SK-N-MC (cell line): ENCODE measurements at places on chromosomes 2 and 18.

DNA sequence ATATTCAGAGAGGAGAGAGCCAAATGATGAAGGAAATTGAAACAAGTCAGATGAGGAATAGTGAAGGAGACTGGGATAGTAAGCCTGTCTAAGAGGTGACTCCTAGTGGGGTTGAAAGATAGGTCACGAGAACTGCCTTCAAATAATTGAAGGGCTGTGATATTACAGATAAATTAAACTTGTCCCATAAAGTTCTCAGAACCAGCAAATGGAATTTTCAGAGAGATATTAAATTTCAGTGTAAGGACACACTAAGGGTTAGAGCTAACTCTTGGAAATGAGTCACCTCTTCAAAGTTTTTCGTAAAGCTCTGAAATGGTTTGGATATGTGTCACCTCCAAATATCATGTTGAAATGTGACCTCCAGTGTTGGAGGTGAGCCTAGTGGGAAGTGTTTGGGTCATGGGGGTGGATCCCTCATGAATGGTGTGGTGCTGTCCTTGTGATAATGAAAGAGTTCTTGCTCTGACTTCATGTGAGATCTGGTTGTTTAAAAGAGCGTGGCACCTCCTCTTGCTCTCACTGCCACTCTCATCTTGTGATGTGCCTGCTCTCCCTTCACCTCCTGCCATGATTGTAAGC lies 87.3 kb downstream of the BABAM2 start:
- DNase-seq = no peak

GRCh38 chr18:21602299-21602587 lies 1.7 kb upstream of the ESCO1 start:
- DNase-seq = no peak

- no peak for DNase-seq
Observed at GRCh38 chr2:176132205-176133171, 3.0 kb downstream of the HOXD8 start.

DNA sequence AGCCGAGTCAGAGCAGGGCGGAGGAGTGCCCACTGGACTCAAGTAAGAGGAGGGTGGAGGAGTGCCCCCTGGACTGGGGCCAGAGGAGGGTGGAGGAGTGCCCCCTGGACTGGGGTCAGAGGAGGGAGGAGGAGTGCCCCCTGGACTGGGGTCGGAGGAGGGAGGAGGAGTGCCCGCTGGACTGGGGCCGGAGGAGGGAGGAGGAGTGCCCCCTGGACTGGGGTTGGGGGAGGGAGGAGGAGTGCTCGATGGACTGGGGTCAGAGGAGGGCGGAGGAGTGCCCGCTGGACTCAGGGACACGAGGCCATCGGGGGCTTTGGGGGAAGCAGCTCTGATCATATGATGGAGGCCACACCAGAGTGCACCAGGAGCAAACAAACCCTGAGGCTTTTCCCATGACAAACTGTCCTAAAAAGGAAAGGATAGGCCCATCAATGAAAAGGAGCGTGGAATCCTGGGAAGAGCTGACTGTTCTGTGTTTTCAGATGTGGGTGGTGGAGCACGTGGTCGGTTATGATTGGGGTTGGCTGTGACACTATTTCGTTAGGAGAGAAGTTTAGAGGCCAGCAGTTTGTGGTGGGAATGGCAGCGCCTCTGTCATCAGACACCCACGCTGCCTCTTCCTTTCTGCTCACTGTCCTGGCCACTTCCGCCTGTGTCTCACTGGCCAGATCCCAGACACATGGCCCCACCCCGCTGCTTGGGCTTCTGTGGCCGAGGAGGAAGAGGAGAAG lies 24.5 kb upstream of the HPCAL1 start:
- DNase-seq = no peak

- no peak for DNase-seq
Observed at GRCh38 chr18:35334821-35335220, 9.4 kb downstream of the ZNF24 start.

- DNase-seq = no peak
Observed at GRCh38 chr2:833180-833579, 117.5 kb upstream of the SNTG2 start.

DNA sequence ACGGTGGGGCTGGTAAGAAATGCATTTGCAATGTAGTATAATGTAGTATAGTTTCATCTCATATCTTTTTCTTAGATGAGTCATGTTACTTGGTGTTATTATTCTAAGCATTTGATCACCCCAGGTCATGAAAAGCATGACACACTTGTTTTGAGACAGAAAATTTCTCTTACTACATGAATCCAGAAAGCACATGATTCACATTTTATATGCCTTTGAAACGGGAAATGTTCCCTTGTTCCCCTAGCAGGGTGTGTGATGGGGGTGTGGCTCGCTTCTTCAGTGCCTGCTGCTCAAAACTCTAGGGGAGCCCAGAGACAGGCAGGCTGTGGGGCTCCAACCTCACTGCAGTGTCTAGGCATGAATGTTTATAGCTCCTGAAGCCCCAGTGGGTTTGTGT lies 116.0 kb upstream of the RAB27B start:
- DNase-seq = no peak

- DNase-seq = peak; percentile 94
Observed at GRCh38 chr2:143451642-143452281, 322.5 kb downstream of the ARHGAP15 start.

GRCh38 chr2:237466211-237466610 lies 20.8 kb upstream of the MLPH start:
- no peak for DNase-seq

DNA sequence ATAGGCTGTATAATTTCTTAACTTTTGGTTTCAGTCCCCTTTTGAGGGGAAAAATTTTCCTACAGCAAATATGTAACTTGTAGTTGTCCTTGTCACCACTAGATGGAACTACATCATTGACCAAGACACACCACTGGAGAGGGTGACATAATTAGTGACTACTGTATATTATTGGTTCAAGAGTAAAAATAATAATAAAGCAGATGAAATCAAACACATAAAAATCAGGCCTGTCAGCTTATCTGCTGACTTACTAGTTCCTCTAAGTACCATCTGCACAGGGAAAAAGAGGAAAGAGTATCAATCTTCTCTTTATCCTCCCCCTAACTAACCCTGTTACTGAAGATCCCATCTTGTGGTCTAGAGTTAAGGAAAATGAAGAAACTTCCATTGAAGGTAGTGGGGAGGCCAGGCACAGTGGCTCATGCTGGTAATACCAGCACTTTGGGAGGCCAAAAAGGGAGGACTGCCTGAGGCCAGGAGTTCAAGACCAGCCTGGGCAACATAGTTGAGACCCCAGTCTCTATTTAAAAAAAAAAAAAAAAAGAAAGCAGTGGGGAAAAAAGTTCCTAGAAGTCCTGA lies 29.6 kb upstream of the ENOSF1 start:
- peak; percentile 20 for DNase-seq

- no peak for DNase-seq
Observed at GRCh38 chr2:232398293-232399034, 8.2 kb upstream of the ALPG start.

DNA sequence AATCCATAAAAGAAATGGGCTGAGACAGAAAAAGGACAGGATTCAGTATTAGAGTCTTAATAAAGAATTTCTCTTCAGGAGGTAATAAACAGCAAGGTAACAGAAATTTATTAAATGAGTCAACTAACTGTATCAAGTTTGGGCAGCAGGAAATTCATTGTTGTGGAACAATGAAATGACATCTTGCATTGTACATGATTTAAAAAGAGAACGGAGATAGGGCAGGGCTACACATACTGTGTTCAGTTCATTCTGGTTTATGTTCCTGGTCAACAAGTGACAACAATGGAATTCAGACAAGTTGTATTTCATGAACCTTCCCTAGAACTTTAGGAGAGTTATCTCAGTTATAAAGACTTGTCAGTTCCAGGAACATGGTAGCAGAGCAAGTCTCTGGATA lies 961.3 kb downstream of the SOCS6 start:
- DNase-seq = no peak

GRCh38 chr2:160934263-160934662 lies 226.0 kb upstream of the TANK start:
- DNase-seq = no peak

DNA sequence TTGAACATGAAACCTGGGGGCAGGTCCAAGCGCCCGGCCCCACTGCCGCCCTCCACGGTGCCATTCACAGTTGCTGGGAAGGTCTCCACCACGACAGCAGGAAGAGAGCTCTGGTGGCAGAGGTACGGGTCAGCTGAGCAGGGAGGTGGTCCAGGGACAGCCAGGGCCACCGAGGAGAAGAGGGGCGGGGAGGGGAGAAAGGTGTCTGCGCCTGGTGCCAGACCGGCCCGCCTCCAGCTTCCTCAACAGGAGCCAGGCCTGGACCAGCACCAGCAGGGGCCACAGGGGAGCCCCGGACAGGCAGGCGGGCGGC lies 56.2 kb downstream of the BIN1 start:
- DNase-seq = no peak

- no peak for DNase-seq
Observed at GRCh38 chr2:120858361-120859106, 122.9 kb downstream of the GLI2 start.

DNA sequence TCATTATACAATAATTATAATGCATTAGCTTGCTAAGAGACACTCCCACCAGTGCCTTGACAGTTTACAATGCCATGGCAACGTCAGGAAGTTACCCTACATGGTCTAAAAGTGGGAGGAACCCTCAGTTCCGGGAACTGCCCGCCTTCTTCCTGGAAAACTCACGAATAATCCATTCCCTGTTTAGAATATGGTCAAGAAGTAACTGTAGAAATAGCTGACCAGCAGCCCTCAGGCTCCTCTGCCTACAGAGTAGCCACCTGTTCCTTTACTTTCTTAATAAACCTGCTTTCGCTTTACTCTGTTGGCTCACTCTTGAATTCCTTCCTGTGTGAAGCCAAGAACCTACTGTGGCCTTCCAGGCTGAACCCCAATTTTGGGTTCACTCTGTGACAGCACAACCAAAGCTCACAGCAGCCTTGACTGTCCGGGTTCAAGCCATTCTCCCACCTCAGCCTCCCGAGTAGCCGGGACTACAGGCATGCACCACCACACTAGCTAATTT lies 20.0 kb upstream of the PTPN2 start:
- DNase-seq = no peak

- no peak for DNase-seq
Observed at GRCh38 chr2:75361486-75361885, 162.2 kb upstream of the TACR1 start.

DNA sequence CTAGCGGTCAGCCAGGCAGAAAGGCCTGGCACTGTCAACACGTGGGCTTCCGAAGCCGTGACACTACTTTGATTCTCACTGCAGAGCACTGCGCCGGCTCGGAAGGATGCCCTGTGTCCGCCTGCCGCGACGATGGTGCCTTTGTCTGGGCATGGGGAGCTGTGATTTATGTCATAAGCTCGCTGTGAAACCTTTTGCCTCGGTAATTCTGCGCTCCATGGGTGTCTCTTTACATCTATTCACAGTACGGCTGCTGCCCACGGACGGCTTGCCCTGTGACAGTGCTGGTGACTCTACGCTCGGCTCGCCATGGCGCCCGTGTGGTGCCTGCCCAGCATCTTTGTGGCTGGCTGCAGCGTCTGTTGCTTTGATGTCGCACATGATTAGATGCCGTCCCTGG lies 43.1 kb upstream of the GBX2 start:
- DNase-seq = no peak

DNA sequence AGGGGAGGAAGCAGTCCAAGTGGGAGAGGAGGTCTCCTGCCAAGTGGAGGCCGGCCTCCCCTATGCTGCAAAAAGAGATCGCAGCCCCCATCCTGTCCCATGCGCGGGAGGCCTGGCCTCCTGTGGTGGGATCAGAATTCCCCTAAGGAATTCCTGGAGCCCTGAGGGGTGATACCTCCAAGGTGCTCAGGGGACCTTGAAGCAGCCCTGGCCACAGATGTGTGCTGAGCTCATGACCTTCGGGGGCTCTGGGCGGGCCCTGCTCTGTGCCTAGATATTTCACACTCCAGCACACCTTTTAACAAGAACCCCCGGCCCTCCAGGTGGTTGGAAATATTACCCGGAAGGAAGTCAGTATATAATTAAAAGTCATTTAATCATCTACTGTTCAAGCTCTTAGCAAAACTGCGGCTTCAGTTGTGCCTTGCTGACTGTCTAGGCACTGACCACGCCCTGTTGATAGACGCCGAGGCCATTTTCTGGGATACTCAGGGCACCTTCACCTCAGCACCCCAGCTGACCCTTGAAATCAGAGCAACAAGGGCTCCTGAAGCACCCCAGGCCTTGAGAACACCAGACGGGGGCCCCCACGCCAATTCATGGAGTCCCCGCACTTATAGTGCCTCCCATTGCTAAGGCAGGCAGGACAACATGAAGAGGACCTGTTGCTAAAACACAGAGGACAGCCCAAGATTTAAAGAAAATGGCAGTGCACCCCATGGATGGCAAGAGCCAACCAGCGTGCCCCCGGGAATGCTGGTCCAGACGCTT lies 119.1 kb downstream of the NDUFA10 start:
- no peak for DNase-seq

DNA sequence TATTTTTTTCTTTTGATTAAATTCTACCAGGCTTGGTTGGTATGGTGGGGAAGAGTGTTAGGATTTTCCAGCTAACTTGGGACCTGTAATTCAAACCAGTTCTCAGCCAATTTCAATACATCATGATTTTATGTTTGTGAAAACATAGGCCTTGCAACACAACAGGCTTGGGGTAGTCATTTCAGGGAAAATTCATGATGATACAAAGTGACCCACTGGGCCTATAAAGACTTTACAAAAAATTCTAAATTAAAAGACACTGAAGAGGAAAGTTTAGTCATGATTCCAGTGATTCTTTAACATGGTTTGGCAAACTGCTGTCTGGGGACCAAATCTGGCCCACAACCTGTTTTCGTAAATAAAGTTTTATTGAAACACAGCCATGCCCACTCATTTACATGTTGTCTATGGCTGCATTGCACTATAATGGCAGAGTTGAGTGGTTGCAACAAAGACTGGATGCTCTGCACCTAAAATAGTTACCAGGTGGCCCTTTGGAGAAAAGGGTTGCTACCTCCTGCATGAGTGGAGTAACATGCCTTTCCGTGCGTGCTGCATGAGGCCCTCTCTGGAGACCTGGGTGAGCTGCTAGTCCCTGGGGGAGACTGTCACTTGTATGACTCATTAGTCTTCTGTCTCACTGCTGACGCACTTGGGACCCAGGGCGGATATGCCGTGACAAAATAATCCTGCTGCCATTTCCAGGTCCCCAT lies 73.6 kb downstream of the NPAS2 start:
- no peak for DNase-seq

- DNase-seq = no peak
Observed at GRCh38 chr2:15594291-15595256, 2.9 kb downstream of the DDX1 start.

DNA sequence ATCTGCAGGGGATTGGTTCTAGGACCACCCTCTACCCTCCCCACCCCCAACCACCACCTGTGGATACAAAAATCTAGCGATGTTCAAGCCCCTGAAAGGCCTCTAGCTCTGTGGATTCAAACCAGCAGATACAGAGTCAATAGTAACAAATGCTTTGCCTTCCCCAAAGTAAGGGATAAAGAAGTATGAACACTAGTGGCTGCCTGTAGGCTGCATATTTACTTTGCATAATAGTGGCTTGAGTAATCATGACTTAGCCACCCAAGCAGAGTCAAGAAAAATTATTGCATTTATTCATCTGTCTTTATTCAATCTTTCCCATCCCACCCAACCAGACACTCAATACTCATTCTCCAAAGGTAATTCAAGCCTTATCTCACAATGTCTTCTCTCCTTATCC lies 43.8 kb downstream of the SOCS6 start:
- no peak for DNase-seq
